ENCODE measurements at places on chromosomes 12 and 14.

DNA sequence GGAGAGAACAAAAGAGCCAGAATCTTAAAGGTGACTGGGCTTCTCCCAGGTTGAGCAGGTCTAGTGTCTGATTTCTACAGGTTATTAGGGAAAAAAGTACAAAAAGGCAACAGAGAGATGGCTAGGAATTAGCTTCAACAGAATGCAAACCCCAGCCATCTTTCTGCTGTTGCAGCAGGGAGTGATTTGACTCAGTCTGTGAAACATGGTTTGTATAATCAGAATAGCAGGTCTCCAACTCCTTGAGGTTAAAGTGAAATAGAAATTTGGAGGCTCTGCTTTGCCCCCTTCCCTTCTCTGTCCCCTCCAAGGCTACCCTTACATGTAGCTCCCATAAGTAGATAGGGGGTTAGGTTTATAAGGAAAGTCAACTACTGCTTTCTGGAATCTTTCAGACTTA, 105.8 kb downstream of the AKAP6 start:
- DNase-seq = no peak

DNA sequence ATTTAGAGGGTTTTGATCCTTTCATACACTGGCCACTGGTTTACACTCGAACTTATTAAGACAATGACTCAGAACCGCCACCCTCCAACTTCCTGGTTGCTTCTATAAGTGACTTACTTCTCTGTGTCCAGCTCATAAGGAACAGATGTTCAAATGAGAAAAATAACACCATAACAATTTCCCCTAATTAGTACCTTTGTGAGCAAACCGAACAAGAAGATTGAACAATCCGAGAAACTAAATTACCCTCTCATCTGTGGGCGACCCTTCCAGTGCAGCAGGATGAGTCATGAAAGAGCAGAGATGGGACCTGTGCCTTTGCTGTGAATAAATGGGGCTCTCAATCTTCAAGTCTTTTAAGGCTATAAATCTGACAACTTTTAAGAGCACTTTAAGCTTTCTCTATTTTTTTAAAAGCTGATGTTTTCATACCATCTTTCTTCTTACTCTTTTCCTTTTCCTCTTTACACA, 146.8 kb upstream of the RASSF8 start:
- no peak for DNase-seq

DNA sequence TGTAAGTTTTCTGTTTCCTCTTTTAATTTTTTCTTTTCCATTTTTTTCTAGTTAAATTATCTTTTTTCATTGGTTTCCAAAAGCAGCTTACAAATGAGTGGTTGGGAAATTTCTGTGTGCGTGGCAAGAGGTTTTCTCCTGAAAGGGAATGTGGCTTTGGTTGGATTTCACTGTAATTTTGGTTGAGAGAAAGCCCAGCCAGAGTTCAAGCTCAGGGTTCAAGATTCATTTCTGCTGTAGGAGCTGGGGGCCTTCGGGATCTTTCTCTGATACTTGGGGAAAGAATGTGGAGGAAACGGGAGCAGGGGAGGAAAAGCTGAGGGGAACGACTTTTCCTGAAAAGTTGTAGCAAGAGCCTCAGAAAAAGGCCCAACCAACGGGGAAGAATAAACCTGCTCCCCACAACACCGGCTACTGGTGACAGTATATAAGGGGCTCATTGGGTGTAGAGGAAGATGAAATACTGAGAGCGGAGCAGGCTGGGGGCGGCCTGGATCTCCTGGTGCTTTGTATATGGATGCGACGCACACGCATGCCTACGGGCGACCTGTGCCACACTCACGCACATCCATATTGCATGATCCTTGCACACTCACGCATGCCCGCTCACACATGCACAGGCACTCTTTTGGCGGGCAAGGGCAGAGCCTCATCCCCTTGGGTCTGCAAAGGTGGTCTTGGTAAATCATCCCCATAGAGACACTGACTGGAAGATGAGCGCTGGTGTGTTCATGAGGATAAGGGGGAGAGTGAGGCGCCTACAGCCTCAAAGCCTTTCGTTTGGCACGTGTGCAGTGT, 1.9 kb downstream of the HOXC10 start:
- DNase-seq = no peak

- DNase-seq = no peak
Observed at GRCh38 chr14:22488522-22489243, 100.3 kb downstream of the DAD1 start.

DNA sequence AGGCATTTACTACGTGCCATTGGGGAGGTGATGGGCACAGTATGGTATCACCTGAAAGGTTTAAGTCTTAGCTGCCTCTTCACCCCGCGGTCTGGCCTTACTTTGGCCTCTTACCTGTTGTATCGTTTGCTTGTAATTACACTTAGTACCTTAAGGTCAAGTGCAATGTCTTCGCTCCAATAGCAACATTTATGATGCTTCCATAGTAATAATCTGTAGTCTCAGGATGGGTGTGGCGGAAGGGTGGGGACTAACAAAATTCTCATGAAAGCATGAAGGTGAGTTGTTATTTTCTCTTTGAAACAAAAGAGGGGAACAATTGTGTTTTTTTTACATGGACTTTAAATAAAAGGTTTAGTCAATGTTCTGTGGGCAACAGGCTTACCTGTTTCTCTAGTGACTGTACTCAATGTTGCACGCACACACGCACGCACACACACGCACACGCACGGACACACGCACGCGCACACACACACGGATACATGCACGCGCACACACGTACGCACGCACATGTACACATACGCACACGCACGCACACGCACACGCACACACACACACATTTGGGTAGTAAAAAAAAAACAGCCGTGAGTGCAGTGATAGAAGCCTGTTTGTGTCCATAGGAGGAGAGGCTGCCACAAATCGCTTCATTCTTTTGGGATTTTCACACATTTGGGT, 91.4 kb downstream of the DNAH10 start:
- no peak for DNase-seq

DNA sequence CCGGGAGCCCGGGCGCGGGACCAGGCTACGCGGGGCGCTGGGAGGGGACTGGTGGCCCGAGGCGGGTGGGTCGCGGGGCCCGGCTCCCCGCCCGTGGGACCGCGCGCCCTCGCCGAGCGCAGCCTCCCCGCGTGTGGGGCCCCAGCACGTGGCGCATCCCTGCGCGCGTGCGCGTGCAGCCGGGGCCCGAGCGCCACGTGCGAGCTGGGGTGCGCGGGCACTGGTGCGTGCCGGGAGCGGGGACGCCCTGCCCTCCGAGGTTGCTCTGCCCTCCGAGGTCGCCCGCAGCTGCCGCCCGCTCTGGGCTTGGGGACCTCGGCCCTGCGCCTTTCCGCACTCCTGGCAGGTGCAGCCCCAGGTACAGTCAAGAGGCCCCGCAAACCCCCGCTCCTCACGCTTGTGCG, 365 bp upstream of the CCDC88C start:
- DNase-seq = peak; percentile 60

Data from activated T-helper 9 cell treated with anti-CD3 and anti-CD28 coated beads, Interleukin-2, amount 50 U/mL, for 16 hours (primary cell).